ENCODE measurements at places on chromosomes 6 and 20.

DNA sequence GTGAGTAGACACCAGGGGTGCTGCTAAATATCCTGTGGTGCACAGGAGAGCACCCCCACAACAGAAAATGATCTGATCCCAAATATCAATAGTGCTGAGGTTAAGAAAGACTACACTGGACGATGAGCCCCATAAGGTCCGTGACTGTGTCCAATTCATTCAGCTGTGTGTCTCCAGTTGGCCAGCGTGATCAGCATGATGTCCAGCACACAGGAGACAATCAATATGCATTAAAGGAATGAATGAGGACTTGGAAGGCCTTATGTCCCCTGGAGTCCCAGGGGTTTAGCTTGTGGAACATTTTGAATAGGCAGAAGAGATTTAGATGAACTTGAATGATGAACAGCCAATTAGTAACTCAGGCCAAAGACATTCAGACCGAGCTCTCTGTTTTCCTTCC is 6.3 kb downstream of the PPP1R16B start:
- no peak for DNase-seq

GRCh38 chr6:10369896-10370295 is 45.0 kb downstream of the TFAP2A start:
- no peak for DNase-seq

GRCh38 chr6:104541411-104541810 is 318.3 kb downstream of the HACE1 start:
- no peak for DNase-seq

DNA sequence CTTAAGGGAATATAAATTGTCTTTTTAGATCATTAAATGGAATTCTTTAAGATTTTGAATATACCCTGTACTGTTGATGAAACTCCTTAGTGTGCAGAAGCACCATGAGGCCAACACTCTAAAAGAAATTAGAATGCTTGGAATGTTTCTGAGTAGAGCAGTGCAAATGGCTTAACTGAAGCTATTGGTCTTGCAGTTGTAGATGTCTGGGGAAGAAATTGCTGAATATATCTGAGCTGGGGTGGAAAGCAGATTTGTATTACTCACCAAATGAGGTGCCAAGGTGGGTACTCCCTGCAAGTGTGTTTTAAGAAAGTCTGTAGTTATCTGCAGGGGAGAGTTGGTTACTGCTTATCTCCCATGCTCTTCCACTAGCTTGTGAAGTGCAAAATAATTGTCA is 119.0 kb downstream of the ADGRG6 start:
- no peak for DNase-seq

DNA sequence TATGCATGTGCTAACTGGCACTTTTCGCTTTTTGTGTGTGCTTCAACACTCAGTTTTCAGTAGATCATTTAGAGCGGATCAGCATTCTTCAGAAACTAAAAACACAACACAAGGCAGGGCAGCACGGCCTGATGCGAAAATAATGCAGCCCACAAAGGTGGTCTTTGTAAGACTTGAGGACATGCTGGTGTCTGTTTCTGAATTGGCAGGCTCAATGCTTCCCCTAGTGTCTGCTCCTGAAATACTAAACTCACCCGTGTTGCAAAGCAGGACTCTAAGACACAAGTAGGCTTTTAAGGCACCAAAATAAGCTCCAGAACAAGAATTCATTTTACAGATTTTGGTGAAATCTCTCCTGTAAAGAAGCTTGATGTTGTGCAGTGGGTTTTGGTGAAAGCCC is 676.5 kb downstream of the TENT5A start:
- DNase-seq = no peak

- DNase-seq = no peak
Measured at GRCh38 chr6:101397199-101397598, 3.7 kb downstream of the GRIK2 start.

DNA sequence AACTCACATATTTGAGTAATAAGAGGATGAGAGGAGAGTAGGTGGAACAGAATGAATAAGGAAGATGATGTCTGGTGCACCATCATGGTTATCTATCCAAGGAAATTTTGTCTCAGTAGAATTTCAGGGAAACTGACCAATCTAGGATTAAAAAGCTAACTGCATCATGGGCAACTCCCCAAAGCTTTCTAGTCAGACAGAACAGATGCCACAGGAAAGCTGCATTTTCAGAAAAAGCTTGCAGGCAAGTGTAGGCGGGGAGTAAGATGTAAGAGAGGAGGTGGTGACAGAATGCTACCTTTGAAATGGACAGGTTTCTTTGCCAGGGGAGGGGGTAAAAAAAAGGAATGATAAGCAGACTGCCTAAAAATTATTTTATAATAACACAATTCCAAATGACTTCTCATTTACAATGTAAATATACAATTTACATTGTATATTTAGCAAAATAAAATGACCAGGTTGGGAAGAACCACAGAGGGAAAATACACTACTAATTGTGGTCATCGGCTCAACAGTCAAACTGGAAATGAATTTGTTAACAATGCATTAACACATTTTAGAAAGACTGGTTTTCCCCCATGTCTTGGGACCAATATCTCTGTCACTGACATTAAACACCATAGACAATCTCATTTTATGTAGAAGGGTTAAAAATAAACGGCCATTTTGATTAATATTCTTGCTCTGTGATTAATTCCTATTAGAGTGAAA is 15.1 kb downstream of the NHSL1 start:
- DNase-seq = no peak

GRCh38 chr6:111038534-111039252 is 48.6 kb upstream of the SLC16A10 start:
- no peak for DNase-seq

GRCh38 chr6:85496009-85496579 is 46.2 kb downstream of the NT5E start:
- no peak for DNase-seq

- DNase-seq = no peak
Measured at GRCh38 chr20:21090111-21090618, 16.0 kb downstream of the LINC00237 start.

- no peak for DNase-seq
Measured at GRCh38 chr6:16284472-16284871, 46.1 kb downstream of the GMPR start.

GRCh38 chr6:142856624-142857232 is 88.2 kb downstream of the HIVEP2 start:
- no peak for DNase-seq

GRCh38 chr6:26089272-26089671 is 2.0 kb downstream of the HFE start:
- no peak for DNase-seq

- no peak for DNase-seq
Measured at GRCh38 chr20:44615169-44615791, 32.9 kb downstream of the PKIG start.

- no peak for DNase-seq
Measured at GRCh38 chr6:136359851-136360250, 70.2 kb upstream of the BCLAF1 start.

DNA sequence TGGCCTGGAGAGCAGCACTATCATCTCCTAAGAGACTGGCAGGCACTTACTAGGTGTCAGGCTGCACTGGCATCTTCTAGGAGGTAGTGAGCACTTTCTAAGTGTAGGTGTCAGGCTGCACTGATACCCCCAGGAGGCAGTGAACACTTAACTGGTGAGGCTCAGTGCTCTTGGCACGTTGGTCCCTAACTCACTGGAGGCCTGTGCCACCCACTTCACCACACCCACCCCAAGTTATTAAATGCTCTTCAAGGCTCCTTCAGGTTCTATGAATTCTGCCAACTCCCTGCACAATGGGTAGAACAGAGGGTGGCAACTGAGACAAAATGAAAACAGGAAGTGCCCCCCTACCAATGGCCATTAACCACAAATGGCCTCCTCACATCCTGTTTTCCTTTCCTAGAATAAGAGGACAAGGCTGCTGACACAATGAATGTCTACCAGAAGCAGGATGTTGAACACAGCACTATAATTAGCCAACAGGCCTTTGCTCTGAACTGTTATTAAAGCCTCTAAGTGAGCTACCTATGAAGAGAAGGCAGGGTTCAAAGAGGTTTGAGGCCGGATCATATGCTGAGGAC is 29.4 kb downstream of the NCOA5 start:
- DNase-seq = no peak

GRCh38 chr20:49786196-49786595 is 26.4 kb upstream of the SLC9A8 start:
- no peak for DNase-seq

DNA sequence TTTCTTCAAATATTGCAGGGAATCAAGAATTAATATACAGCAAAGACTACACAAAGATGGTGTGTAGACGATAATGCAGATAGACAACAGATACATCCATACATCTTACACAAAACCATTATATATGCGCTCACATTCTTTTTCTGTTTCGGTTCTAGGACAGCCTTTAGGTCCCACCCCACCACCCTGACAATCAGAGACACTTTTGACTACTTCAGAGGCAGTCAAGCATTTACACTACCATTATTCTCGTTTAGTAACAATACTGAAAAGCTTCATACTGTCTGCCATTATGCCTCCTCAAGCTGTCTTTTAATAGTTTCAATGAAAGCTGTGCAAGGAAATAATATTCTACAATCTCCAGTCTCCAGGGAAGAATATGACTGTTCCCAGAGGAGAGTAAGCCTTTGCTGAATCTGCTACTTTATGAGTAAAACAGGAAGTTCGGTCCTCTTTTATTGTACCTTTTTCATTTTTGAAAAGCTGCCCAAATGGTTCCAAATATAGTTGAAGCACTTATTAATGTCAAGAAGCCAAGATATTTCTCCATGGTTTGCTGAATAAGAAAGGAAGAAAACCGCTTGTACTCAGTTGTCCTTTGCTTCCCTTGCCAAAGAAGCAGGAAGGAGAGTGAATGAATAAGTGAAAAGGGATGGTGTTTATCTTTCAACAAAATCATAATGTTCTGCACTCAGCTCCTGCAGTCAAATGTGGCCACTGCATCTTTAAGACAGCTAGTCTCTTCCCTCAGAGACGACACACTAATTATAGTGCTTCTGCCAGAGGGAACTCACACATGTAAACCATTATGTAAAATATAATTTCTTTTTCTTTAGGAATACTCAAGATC is 468.3 kb downstream of the CDC5L start:
- no peak for DNase-seq

- no peak for DNase-seq
Measured at GRCh38 chr6:37007340-37008043, 2.0 kb downstream of the FGD2 start.

DNA sequence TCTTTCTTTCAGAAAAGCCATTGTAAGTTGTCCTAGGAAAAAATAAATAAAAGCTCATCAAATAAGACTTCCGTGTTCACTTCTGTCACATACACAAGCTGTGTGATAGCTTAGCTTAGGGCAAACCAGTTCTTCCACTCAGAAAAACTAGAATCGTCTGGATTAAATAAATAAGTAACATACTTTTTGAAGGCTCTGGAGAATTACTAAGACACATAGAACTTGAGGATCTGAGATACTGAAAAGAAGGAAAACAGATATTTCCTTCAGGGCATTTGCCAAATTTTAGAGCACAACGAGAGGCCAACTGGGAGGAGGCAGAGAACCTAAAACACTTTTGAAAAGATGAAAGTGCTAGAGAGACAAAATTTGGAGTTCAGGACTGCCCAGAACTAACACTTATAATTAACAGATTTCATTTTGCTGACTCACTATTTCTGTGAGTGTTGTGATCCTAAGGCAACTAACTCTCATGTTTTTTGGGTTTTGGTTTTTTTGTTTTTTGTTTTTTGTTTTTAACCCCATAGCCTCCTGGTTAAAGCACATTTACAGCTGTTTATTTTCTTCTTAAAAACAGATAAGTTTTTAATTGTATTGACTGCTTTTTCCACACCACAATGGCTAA is 38.7 kb upstream of the THEMIS start:
- no peak for DNase-seq

GRCh38 chr20:52948491-52948890 is 23.7 kb upstream of the TSHZ2 start:
- DNase-seq = no peak

- peak; percentile 24 for DNase-seq
Measured at GRCh38 chr6:98946879-98947410, 801 bp downstream of the FBXL4 start.

All from RCC 7860 (cell line).